Panc1 (cell line): ENCODE measurements at places on chromosomes 4 and X. TPM values are rescaled to one million over a fixed set of nuclear protein-coding genes. Genes with fewer than 3 reads are reported as not detected.

GRCh38 chrX:46589977-46590723 is 16.6 kb downstream of the CHST7 start:
- peaks cover 13% of the 10 kb centered on the region for H3K4me1 ChIP-seq
- H3K4me3 ChIP-seq = no peak overlapping the region
- no peaks in the 10 kb centered on the region for H3K27me3 ChIP-seq
- no peaks in the 10 kb centered on the region for H3K36me3 ChIP-seq
- no peak for DNase-seq
- no peak overlapping the region for H3K27ac ChIP-seq

- no peaks in the 10 kb centered on the region for H3K4me1 ChIP-seq
- H3K27ac ChIP-seq = no peak overlapping the region
- H3K4me3 ChIP-seq = no peak overlapping the region
- H3K36me3 ChIP-seq = no peaks in the 10 kb centered on the region
Measured at GRCh38 chr4:58070726-58071125, 960.5 kb upstream of the IGFBP7 start.

DNA sequence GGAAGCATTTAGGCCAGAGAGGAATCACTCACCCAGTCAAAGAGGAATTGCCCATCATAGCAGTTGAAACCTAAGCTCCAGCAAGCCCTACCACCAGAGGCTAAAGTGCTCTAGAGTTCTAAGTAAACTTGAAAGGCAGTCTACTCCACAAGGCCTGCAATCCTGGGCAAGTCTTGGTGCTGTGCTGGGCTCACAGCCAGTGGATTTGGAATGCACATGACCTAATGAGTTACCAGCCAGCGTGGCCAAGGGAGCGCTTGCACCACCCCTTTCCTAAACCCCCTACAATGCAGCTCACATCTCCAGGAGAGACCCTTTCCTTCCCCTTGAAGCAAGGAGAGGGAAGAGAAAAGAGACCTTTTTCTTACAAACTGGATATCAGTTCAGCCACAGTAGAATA is 445.7 kb downstream of the GASK1B start:
- no peak for DNase-seq
- H3K4me1 ChIP-seq = no peaks in the 10 kb centered on the region
- no peak overlapping the region for H3K27ac ChIP-seq
- no peaks in the 10 kb centered on the region for H3K27me3 ChIP-seq
- H3K4me3 ChIP-seq = no peak overlapping the region

DNA sequence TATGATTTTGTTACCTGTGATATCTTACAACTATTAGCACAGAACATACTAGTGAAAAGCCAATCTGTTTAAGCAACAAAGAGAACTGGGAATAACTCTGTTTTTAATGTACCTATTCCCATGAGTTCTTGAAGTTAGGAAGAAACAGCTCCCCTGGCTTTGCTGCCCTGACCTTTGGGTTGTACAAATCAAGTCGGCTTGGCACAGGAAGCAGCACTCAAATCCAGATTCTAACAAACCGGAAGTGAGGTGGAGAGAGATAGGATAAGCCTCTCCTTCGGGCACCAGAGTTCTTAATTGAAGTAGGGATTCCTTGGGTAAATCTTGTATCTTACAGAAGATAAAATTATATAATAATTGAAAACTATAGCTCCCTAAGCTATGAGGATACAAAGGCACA is 144.8 kb upstream of the CPEB2 start:
- H3K4me3 ChIP-seq = no peak overlapping the region
- H3K27me3 ChIP-seq = no peaks in the 10 kb centered on the region
- no peaks in the 10 kb centered on the region for H3K4me1 ChIP-seq
- no peak for DNase-seq
- H3K36me3 ChIP-seq = no peaks in the 10 kb centered on the region

DNA sequence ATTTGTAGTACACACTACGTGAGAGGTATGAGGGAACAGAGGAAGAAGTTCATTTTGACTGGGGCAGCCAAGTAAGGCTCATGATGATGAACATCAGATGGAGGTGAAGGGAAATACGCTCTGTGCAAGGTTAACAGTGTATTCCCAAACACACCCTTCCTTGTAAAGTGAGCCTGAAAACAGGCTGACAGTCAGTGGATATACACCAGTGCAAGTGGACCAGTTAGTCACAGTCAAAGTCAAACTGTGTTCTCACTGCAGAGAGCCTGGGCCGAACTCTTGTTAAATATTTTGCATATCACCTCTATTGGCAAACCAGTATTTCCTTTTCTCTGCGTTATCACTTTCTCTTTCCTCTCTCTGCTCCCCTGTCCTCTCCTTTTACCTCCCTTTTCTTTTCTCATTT is 23.4 kb upstream of the RHOH start:
- H3K27me3 ChIP-seq = no peaks in the 10 kb centered on the region
- DNase-seq = no peak

The INTU gene
- total RNA-seq = 3.7 TPM

The IL21 gene
- total RNA-seq = not detected
